ENCODE measurements at places on chromosomes 13 and 19.

DNA sequence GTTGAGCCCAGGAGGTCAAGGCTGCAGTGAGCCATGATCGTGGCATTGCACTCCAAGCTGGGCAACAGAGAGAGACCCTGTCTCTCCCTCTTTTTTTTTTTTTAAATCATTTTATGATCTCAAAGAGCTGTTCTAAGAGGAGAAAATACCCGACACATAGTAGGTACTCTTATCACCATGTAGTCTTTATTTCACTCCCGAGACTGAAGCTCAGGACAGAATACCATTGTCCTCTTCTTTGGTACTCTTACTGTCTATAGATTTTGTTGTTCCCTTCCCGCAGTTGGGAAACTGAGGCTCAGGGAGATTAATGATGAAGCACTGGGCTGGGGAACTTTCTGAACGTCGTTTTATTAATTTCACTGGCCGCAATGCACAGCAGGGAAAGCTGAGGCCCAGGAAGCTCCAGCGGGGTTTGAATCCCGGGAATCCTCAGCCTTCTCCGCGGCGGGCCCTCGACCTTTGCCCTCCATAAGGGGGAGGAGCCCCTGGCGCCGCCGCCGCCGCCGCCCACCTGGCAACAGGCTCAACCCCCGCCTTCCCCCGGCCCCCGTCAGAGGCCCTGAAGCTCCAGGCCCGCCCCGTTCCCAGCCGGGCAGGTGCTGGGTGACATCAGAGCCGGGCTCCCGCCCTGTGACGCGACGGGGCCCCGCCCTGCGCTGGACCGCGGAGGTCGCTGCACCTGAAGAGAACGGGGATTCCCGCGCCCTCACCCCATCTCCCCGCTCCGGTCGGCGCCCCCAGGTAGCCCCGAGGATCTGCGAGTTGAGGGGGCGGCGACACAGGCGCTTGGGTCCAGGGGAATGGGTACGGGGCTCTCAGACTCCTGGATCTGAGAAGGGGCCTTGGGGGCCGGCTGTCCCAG, 1.6 kb downstream of the MYH14 start:
- no peak for DNase-seq

GRCh38 chr19:10333758-10334587, 644 bp upstream of the RAVER1 start:
- DNase-seq: no peak

GRCh38 chr19:6690160-6690885, 20.4 kb upstream of the TNFSF14 start:
- no peak for DNase-seq

GRCh38 chr19:47227352-47228167, 3.4 kb downstream of the BBC3 start:
- no peak for DNase-seq

DNA sequence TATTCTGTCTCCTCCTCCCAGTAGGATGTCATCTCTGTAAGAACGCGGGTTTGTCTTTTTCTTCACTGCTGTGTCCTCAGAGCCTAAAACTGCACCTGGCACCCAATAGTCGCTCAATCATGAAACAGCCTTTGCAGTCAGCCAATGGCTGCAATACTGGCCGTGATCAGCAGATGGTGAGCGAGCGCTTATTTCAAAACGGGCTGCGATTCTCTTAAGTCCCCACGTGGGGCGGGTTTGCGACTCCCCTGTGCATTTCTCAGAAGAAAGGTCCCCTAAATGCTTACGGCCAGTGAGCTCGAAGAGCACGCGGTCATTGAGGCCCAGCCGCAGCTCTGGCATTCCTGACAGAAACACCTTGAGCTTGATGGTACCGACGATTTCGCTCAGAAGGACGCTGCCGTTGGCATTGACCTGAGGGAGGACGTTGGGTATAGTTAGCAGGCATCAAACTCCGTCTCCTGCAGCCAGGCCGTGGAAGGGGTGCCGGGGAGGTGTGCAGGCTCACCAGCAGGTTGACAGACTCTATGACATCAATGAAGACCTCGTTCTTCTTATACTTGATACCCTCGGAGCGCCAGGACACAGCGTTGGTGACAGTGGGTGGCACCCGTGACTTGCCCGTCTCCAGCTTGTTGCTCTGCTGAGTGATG, 6.0 kb downstream of the AP1M2 start:
- peak; percentile 80 for DNase-seq

GRCh38 chr19:4278419-4279266, at the start of gene SHD:
SHD (plus strand) TSS chr19:4279266; CDS start chr19:4280064, 798 bp downstream.
- DNase-seq: no peak

DNA sequence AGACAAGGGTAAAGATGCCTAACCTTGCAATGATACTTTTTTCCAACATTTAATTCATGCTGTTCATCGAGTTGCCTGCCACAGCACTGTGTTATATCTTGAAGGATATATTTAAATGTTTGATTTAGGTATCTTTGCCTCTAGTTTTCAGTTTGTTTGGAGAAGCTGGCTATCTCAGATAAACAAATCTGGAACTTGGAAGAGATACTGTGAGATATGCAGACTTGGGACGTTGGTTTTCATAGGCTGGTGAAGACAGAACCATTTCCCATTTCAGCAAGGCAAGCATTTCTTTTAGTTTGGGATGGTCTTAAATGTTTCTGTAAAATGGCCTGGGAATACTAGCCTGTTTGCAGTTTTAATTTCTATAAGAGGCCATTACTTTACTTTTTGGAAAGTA, 3.3 kb downstream of the RNASEH2B start:
- no peak for DNase-seq

- no peak for DNase-seq
Observed at GRCh38 chr13:50901701-50902100, 7.9 kb upstream of the RNASEH2B start.

GRCh38 chr19:47022541-47023447, 3.2 kb downstream of the NPAS1 start:
- DNase-seq: no peak

- no peak for DNase-seq
Observed at GRCh38 chr19:2969104-2969504, 8.3 kb upstream of the TLE6 start.

GRCh38 chr13:71875823-71876222, 8.8 kb upstream of the DACH1 start:
- DNase-seq: no peak

DNA sequence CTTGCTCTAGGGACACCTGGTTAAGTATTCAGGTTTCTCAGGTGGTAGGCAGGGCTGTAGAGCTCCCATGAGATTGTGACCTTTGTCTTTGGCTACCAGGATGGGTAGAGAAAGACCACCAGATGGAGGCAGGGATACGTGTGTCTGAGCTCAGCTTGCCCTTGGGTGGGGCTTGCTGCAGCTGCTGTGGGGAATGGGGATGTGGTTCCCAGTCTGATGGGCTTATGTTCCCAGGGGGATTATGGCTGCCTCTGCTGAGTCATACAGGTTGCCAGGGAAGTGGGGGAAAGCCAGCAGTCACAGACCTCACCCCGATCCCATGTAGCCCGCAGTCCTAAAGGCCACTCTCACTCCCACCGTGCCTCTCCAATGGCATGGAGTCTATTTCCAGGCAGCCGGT, 659.9 kb upstream of the KLF12 start:
- DNase-seq: no peak

DNA sequence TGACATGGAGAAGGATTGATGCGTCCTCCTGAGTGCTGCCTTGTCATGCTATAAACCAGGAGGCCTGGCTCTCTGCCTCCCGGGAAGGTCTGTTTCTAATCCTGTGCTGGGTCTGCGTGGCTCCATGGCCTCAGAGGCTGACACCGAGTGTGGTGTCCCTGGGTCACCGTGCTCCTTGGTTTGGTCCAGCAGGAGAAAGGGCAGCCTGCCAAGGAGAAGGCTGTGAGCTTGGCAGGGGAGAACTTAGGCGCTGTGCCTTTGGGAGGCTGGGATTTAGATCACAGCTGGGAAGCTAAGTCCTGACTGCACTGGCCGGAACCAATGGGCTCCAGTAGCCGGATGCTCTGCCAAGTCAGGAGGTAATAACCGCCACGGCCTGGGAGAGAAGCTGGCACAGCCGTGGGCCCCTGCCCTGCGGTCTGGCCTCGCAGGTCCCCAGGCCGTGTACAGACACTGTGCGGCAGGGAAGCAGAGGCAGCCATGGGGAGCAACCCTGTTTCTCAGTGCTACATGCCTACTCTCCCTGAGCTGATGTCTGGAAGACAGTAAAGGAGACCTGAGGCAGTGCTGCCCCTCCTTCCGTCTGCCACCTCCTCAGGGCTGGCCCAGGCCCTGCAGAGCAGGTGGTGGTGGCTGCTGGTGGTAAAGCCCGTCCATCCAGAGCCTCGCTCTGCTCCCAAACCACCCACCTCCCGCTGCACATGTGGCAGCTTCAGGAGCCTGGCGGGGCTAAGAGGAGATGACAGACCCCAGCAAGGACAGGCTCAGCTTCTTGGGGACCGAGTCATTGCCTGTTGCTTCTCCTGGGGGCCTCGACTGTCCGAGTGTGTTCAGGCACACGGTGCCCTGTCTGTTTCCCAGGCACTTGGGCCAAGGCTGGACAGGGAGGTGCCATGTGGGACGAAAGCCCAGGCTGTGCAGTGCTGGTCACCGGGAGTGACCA, 44.9 kb downstream of the C13orf46 start:
- no peak for DNase-seq

GRCh38 chr13:73542446-73542845, 483.6 kb downstream of the KLF5 start:
- no peak for DNase-seq

DNA sequence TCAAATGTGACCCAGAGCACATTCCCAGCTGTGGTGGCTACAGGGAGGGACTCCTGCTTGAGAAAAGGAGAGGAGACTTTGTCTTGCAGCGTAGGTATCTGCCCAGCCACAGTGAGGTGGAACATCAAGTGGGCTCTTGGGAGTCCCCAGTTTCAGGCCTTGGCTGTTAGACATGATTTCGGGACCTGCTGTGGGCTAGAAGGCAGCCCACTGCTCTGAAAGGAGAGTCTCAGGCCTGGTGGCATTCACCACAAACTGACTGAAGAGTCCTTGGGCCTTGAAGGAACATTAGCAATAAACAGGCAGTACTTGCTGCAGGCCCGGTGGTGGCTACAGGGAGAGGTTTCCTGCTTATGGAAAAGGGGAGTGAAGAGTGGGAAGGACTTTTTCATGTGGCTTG, 61.8 kb upstream of the TEX29 start:
- DNase-seq: no peak

DNA sequence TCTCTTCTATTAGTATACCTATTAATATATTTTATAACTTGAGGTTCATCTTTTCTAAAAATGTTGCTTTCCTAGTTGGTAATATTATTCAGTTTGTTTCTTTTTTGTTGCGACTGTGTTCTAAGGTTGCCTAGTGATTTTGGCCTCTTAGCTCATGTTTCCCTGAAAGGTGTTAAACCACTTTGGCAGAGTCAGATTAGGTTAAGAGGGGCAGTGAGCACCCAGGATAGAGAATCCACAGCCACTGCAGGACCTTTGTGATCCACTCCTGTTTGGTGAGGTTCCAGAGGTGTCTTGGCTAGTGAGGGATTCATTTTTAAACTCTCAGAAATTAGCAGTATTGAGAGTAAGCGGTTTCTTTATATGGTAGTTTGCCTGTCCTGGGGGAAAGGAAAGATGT, 14.9 kb upstream of the GPR18 start:
- no peak for DNase-seq

- DNase-seq: no peak
Observed at GRCh38 chr13:71880753-71881541, 13.9 kb upstream of the DACH1 start.

DNA sequence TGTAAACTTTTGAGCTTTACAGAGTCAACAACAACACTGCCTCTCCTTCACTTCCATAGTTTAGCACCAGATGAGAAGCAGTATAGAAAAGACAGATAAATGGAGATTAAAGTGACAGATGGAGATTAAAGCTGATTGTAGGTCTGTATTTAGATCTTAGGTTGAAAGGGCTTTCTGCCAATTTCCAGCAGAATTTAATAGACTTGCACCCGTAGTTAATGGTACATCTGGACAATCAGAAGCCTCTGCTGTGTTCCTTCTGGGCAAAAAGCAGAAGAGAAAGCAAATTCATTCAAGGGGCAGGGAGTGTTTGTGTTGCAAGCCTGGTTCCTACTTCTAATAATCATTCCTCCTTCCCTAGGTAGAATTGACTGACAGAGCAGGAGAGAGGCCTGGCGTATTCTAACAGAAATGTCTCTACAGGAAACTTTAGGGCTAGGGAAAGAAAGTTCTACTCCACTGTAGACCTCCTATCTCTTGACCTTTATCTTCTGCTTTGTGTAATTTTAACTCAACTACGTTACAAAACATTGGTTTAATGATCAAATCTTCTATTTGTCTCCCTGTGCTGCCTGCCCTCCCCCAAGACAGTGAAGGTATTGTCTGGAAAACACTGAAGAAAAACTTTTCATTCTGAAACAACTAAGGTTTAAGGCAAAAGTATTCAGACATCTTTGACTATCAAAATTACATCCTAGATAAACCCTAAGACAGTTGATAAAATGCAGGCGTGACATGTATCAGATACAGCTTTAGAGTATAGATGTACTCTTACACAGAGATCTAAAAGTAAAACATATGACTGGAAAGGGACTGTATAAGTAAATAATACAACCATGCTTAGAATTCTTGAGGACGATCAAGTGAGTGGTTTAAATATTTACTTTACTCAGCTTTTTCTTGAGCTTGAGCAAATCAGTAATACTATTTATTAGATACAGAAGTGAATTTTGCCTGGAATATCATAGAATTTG, 44.4 kb downstream of the GPC6 start:
- no peak for DNase-seq

DNA sequence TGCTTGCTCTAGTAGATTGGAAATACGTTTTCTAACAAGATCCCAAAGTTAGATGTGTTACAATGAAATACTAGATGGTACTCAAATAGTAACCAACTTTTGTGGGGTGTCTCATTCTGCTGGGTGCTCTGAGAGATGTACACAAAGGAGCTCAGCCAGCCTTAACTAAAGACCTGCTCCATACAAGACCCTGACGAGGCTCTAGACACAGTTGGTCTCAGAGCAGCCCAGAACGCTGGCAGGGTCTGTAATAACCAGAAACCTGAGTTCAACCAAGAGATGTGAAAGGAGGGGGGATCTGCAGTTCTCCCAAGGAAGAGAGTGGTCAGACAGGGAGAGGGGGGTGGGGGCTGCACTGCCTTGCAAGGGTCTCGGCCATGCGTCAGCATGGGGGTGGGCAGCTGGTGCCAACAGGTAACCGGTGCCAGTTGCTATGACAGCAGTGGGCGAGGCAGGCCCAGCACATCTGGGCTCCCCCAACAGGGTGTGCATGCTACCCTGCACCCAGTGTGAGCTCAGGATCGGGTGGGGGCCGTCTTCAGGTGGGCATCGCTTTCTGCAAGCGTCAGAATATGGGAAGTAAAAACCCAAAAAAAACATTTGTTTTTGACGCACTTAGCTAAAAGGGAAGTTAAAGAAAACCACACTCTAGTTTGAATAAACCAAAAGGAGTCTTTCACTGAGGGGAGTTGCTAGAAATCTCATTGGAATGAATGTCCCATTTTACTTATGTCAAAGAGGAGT, 68.0 kb upstream of the GPR183 start:
- DNase-seq: no peak

GRCh38 chr13:87999240-87999700, 328.1 kb downstream of the SLITRK5 start:
- no peak for DNase-seq

DNA sequence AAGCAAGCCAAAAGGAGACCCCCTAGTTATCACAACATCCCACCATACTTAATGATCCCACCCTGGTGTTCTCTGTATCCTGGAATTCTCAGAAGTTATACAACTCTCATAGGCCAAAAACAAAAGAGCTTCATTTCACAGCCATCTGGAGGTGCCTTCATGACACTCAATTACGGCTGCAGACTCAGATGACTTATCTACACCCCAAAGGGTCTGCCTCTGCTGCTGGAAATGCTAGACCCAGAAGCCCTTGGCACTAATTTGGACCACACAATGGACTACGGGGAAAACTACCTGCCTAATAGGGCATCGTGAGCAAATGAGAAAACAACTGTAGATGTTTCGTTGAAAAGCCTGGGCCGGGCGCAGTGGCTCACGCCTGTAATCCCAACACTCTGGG, 40.2 kb downstream of the BRD4 start:
- DNase-seq: no peak
